ENCODE measurements at places on chromosomes 5 and 9.

DNA sequence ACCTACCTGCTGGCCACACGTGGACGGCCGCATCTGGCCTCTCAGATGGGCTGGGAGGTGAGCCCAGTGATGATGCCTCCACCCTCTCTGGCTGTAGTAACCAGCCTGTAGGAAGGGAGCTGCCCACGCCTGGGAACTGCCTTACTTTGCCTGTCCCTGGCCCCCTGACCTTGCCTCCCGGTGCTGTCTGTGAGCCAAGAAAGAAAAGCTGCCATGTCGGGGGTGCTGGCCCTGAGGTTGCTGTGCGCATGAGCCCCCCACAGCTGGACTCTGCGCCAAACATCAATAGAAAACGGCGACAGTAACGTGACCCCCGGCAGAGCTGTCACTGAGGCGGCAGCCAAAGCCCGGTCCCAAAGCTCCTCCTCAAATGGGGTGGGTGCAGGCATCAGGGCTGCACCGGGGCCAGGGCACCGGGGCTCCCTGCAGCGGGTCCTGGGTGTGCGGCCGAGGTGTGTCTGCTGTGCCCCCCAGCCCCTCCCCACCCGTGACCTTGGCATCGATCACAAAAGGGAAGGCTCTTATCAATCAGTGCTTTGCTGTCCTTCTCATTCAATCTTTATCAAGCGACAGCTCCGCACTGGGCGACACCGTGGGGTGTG lies 15.3 kb upstream of the SLC9A3 start:
- DNase-seq: no peak

DNA sequence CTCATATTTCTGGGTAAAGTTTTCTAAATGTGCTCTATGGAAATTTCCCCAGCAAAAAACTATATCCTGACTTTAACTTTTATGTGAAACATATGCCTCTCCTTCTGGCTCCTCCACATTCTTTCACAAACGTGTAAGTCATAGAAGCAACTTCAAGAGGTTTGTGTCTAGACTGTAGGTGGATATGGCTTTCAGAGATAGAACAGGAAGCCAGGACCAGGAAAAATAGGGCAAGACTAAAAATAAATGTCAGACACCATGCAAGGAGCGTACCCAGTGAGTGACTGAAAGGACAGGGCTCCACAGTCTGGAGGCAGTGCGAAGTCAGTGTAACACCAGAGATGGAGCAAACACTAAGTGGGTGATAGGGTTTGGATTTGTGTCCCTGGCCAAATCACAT lies 240.7 kb downstream of the COX7C start:
- DNase-seq: no peak

- DNase-seq: no peak
Measured at GRCh38 chr5:134059758-134060495, 54.6 kb upstream of the TCF7 start.

DNA sequence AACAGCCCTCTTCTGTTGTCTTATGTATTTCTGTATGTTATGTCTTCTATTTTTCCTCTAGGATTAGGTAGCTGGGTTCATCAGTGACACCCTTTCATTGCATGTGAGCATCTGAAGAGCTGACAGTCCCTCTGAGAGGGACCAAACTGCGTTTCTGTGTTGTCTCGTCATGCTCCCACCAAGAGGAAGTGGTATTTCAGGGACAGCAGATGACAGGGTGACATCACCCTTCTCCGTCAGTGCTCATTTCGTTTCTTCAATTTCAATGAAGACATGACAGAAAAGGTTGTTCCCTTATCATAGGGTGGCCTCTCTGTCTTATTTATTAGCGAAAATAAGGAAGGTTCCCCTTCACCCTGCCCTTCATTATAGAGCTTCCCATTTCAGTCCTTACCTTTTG lies 225.9 kb upstream of the NR4A3 start:
- DNase-seq: no peak

DNA sequence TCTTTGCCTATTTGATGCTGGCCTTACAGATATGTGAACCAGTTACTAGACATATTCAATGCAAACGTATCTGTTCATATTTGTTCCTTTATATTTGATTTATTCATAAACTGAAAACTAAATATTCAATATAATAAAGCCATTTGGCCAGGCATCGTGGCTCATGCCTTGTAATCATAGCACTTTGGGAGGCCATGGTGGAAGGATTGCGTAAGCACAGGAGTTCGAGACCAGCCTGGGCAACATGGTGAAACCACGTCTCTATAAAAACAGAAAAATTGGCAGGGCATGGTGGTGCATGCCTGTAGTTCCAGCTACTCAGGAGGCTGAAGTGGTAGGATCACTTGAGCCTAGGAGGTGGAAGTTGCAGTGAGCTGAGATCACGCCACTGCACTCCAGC lies 49.2 kb upstream of the CTNNAL1 start:
- DNase-seq: no peak

- no peak for DNase-seq
Measured at GRCh38 chr9:115877852-115878438, 275.6 kb upstream of the PAPPA start.

DNA sequence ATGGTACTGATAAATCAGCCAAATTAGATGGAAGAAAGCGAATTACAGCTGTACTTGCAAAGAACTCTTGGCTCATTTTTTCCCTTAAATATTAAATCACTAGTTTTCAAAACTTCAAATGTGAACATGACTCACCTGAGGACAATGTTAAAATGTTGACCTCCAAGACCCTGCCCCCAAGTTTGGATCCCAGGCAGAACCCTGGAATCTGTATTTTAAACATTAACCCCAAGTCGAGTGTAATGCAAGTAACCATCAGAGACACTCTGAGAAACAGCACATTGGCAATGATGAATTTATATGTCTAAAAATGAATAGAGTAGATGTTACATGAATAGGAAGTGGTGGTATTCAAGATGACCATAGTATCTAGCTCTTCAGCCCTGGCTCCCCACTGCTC lies 2.3 kb upstream of the CD274 start:
- no peak for DNase-seq

GRCh38 chr5:55899344-55899743 lies 48.2 kb downstream of the IL31RA start:
- DNase-seq: no peak

DNA sequence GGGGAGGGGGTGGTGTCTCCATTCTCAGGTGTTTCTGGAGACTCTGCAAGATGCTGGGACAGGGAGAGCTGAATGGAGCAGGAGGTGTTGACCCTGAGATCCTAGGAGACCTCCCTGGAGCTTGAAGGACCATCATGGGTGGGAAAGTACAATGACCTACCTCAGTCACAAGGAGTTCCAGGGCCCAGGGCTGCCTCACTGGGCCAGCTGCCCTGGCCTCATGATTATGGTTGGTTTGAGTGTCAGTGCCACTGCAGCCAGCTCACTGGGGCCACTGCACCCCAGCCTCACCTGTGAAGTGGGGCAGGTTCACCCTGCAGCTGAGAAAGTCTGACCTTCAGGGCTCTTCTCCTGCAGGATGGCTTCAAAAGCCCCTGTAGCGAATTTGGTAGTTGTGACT lies 372.5 kb downstream of the IRX2 start:
- DNase-seq: no peak

DNA sequence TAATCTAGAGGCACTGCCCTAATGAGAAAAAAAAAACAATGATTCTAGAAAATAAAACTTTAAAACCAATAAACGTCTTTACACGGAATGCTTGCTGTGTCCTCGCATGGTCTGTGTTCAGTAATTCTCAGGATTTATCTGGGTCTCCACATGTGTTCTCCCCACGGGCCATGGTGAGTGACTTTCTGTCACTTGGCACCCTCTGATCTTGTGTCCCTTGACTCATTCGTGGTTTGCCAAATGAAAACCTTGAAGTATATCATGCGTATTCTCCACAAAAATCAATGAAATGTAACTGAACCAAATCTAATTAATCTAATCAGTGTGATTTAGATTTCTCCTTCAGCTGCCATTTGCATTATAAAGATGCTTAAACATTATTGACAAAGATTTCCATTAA lies 48.0 kb downstream of the UBE2QL1 start:
- no peak for DNase-seq

- DNase-seq: no peak
Measured at GRCh38 chr9:122261469-122261881, 3.2 kb downstream of the RBM18 start.

- DNase-seq: no peak
Measured at GRCh38 chr5:77725616-77726015, 50.5 kb downstream of the TBCA start.

GRCh38 chr5:150640311-150641005 lies at the start of gene SYNPO:
TSS of gene SYNPO (plus strand) at chr5:150640660. CDS start at chr5:150648276, 7,616 bp downstream.
- DNase-seq: no peak

DNA sequence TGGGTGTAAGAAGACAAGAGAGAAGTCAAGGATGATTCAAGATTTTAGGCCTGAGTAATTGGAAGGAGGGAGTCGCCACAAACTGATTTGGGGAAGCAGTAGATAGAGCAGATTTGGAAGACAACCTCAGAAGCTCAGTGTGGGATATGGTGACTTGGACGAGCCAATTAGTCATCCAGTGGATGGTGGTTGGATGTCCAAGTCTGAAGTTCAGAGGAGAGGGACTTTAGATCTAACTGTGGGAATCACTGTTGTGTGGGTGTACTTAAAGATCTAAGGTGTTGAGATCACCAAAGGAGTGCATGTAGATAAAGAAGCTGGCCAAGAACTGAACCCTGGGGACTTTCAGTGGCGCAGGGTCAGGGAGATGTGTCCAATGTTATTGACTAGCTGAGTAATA lies 2.2 kb downstream of the IDNK start:
- DNase-seq: no peak
